ENCODE measurements at places on chromosomes 3 and 15.

- no peak for DNase-seq
These were observed 70.1 kb upstream of the GUCA1C start for GRCh38 chr3:109023656-109024254.

GRCh38 chr15:81981908-81982307 is 63.9 kb downstream of the MEX3B start:
- no peak for DNase-seq

DNA sequence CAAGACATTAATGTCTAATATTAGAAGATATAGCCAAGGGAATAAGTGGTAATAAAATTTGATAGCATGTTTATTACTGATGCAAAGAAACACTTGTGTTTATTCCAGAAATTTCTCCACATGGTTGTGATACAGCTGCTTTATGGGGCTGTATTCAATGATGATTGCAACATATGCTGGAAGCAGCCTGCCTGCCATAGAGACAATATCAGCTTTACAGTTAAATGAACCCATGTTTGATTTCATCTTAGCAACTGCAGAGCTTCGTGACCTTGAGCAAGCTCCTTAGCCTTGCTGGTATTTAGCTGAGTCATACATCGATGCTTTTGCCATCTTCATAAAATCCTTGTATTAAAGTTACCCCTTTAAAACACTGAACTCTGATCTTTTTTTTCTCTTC is 168.1 kb upstream of the STAC start:
- no peak for DNase-seq

GRCh38 chr3:141887051-141887450 is 10.6 kb downstream of the ATP1B3 start:
- DNase-seq, result no peak

GRCh38 chr3:188979669-188980310 is 192.0 kb upstream of the TPRG1 start:
- no peak for DNase-seq

GRCh38 chr15:27885201-27885600 is 213.9 kb downstream of the OCA2 start:
- no peak for DNase-seq

DNA sequence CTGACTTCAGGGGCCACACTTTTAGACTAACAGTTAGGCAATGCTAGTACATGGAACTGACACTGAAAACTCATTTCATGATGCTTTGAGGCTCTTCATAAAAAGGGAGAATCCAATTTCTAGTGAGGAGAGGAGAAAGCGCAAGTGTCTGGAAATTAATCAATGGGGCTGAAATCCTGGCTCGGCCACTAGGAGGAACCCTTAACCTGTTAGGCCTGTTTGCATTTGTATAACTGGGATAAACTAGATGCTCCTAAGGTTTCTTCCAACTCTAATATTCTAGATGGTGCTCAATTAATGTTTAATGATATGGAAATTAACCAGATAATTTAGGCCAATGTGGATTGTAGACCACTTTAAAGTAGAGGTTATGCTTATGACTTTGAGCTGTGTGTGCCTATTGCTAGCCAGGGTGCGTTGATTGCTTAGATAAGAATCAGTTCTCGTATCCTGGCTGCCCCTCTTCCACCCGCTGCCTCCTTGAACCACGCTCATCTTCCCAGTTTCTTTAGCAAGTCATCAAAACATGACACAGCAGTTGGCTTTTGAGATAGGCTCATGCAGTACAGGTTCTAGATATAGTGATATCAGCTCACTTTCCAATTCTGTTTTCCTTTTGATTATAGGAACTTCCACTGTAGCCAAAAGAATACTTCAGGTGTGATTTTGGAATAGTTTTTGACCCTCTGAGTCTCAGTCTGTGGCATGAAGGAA is 16.8 kb upstream of the CRBN start:
- no peak for DNase-seq

GRCh38 chr3:14244521-14245247 is 66.1 kb downstream of the LSM3 start:
- DNase-seq, result no peak

DNA sequence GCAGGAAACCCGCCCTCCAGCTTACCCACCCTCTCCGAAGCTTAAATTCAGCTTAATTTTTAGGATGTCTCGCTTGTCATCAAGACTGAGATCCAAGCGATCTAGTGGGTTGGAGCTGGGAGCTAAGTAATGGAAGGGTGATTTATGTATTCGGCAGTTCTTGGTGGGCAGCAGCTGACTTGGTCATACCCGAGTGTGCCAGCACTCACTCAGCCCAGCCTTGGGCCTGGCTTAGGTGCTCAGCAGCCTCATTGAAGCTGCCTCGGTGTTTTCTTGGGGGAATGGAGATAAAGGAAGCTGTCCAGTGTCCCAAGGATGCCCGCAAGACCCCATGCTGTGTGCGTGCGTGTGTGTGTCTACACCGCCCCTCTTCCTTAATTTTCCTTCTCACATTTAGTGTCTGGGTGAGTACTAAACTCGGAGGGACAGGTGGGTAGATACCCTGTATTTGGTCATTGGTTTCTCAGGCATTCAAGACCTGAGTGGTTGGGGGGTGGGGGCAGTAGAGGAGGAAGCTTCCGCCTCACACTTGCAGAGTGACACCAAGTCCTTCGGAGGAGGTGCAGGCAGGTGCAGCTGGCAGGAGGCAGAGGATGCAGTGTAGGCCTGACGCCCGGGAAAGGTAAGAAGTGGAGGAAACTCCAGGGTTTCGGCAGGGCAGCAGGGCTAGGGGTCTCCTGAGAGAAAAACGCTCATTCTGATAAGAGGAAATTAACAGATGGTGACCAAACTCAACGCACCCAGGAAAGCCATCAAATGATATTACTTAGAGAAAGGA is 92.8 kb downstream of the PCSK6 start:
- DNase-seq, result no peak

DNA sequence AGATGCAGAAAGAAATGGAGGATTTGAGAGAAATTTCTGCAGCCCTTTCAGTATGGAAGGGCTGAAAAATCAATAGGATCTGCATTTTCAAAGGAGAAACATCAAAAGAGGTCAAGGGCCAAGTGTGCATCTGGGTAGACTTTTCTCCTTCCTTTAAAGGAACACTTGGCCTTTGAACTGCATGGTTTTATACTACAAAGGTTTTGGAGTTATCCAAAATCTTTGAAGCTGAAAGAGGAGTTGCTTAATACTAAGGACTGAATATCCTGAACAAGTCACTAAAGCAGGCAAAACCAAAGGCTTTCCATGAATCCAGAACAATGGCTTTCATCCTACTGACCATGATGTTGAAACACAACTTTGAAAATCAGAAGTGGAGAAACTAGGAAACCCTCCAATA is 553.7 kb upstream of the LMCD1 start:
- DNase-seq, result no peak

- no peak for DNase-seq
These were observed 93.0 kb downstream of the FHIT start for GRCh38 chr3:61158216-61158615.

DNA sequence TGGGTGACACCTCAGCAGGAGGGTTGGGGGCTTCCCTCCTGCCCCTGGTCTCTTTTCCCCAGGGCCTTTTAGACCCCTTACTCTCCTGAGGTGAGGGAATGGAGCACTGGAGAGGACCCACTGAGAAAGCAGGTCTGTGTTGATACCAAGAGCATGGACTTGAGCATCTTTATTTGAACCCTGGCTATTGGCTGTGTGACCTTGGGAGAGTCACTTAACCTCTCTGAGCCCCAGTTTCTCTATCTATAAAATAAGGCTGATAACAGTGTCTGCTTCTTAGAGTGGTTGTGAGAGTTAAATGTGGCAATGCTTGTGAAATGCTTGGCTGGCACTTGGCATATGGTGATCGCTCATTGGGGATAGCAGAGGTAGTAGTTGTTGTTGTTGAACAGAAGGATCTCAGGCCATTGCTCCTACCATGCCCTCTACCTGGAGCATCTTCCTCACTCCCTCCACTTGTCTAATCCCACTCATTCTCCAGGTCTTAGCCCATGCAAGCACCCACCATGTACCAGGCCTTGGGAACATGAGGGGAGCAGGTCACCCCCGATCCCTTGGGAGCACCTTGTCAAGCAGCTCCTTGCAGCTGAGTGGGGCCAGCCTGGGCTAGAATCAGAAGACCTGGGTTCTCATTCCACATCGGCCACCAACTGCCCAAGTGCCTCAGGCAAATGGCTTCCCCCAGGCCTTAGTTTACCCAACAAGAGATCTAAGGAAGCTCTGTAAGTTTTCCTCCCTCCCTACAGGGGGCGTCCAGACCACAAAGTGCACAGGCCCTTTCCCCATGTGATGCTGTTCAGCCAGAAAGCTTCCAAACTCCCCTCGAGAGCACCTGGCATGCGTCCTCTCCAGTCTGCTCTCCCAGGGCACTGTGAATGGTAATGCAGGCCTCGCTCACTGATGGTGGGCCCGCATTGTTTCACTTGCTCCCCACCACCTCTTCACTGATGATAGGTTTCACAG is 96.7 kb downstream of the LSM3 start:
- DNase-seq, result no peak

DNA sequence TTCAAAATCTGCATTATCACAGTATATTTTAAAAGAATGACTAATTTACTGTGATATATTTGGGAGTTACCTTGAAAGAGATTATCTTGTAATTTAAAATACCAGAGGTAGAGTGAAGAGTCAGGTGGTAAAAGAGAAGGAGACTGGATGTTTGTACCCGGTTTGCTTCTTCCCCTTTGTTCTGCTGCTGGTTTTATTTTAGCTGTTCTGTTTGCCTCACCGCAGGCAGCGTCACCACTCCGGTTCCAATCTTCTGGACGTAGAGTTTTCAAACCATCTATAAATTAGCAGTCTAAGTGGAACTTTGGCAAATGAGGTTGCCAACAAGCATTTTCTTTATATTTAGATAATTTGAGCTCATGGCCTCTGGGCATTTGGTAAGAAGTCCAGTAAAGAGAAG is 38.2 kb downstream of the PPARG start:
- DNase-seq, result no peak

GRCh38 chr3:195083659-195084058 is 187.3 kb downstream of the XXYLT1 start:
- DNase-seq, result no peak

- no peak for DNase-seq
These were observed 191.7 kb upstream of the TPM1 start for GRCh38 chr15:62850791-62851291.

DNA sequence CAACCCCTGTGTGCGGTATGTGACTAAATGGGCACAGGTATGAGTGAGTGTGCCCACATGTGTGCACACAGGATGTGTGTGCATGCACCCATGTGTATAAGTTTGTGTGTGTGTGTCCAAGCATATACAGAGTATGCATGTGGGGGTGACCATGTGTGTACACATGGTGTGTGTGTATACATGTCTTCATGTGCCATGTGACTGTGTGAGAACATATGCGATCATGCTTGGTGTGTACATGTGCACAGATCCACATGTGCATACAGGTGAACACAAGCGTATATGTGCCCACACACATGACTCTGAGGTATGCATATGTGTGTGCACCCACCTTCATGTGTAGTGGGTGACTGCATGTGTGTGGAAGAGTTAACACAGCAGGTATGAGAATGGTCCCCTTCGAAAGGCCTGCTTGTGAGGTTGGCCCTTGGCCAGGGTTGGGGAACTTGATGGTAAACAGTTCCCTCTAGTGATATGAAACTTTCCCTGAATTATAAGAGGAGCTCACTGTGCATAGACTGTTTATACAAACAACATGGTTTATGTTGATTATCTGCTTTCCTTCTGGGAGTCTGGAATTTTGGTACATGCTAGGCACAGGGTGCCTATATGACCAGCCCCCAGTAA is 10.3 kb downstream of the PFKFB4 start:
- no peak for DNase-seq

GRCh38 chr3:165210132-165210531 is 13.9 kb upstream of the SLITRK3 start:
- no peak for DNase-seq

- DNase-seq, result no peak
These were observed 12.7 kb upstream of the SACM1L start for GRCh38 chr3:45676325-45677032.

DNA sequence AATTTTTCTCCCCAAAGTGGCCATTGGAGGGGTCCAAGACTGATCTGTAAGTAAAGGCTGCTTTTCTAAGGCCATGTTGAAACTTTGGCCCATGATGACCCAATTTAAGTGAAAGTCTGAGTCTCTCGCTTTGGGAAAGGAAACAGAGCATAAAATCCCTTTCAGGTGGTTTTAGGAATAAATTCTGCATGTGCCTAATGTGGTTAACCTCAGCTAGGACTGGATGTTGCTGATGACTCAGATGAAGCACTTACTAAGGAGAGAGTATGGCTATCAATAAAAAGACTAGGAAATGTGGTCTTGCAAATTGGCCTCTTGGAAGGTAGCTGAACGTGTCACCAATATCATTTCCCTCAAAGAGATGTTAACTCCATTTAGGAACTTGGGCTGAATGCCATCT is 458.5 kb downstream of the AGBL1 start:
- no peak for DNase-seq

DNA sequence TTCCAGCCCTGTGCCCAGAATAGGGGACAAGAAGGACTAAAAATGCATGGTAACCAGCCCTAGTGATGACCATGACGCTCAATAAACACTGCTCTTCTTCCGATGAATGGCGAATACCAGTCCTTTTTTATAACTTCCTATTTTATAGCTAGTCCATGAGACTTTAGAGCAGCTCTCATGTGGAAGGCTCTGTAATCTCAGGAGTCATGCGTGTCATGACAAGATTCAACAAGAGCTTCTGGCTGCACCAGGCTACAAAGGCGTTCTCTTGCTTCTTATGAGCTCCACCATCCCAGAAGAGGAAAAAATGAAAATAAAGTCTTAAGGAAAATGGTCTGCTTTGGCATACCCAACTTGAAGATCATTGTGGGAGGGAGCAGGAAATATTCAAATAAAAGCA is 141.0 kb downstream of the TMCO5A start:
- DNase-seq, result no peak

- no peak for DNase-seq
These were observed 72.0 kb upstream of the RASGRP1 start for GRCh38 chr15:38636597-38636996.
